ENCODE measurements at places on chromosomes 4 and X.

GRCh38 chrX:24360272-24360671 is at the start of gene SUPT20HL1:
SUPT20HL1 (plus strand) TSS chrX:24360639; CDS start chrX:24362761, 2,122 bp downstream.
- DNase-seq, result no peak

GRCh38 chr4:48195853-48196252 is 61.8 kb upstream of the TXK start:
- DNase-seq, result no peak

DNA sequence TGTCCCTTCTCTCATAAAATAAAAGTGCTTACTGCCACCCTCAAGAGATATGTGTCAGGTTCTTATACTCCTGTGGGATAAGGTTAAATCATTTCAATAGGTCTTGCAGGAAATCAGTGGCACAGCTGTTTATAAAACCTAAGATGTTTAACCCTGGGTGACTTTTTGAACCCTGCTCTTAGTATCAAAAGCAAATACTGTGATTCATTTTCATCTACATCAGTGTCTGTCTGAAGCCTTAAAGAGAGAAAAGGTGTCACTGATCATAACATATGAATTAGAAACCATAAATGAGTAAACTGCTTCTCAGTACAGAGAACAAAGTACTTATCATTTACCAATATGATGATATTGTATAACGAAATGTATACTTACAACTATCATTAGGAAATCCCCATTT is 59.0 kb downstream of the CCSER1 start:
- peak; percentile 28 for DNase-seq

- DNase-seq, result no peak
These were observed 27.2 kb downstream of the PLS3 start for GRCh38 chrX:115588179-115588578.

GRCh38 chr4:82247629-82248028 is 126.2 kb downstream of the HNRNPD start:
- DNase-seq, result peak; percentile 19

- DNase-seq, result no peak
These were observed 208.7 kb upstream of the FTHL17 start for GRCh38 chrX:31280580-31280979.

- no peak for DNase-seq
These were observed 190.6 kb upstream of the NEIL3 start for GRCh38 chr4:177119021-177119471.

DNA sequence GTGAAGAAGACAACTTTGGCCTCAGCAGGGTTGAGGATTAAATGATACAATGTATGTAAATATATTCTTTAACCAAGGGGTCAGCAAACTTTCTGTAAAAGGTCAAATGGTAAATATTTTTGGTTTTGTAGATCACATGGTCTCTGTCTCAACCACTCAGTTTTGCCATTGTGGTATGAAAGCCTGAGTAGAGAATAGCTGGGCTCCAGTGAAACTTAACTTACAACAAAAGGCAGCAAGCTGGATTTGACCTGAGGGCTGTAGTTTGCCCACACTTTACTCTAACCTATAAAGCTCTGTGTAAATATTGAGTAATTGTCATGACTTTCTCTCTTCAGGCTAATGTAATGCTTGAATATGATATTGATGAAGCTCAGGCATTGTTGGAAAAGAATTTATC is 19.6 kb downstream of the VBP1 start:
- no peak for DNase-seq

- peak; percentile 1 for DNase-seq
These were observed 2.0 kb downstream of the ZFX start for GRCh38 chrX:24151513-24151912.

DNA sequence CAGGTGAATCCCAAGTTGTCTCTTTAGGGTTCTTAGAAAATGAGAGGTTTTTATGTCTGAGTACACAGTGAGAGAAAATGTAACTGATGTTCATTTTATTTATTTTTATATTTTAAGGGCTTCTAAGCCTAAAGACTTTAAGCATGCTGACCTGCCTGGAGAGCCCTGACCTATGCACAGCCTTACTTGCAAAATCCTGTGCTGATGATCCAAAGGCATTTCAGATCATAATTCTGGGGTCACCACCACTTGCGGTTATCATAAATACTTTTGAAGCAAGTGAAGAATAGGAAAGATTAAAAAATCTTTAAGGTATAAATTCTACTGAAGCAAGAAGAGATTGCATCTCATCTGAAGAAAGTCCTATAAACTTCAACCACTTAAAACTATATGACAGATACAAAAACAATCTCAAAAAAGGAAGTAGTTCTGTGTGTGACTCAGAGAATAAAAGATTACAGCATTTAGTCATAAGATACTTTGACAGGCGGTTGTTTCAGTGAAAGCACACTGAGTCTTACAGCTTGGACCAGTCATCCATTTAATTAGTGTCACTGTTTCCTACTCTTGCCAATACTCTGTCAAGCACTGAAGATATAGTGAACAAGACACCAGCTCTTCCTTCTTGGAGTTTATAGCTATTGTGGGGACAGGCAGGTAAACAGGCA is 245.2 kb upstream of the DIPK2B start:
- DNase-seq, result no peak

- DNase-seq, result no peak
These were observed 4.3 kb downstream of the KLHL5 start for GRCh38 chr4:39066371-39066770.

DNA sequence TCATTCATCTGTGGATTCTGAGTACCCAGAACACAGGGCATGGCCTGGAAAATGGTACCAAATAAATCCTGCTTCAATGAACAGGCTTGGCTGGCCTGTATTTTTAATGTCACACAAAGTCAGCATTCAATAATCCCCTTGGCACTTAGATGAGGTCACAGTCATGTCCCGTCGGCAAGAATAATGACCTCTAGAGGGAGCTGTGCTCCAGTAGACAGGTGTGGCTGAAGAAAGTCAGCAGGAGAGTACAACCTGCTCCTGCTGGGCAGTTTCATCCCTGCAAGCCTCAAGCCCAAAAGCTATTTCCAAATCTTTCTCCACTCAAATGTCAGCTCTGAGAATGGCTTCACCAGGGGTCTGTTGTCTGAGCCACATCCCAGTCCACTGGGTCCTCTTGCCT is 404.0 kb upstream of the F9 start:
- DNase-seq, result peak; percentile 74

DNA sequence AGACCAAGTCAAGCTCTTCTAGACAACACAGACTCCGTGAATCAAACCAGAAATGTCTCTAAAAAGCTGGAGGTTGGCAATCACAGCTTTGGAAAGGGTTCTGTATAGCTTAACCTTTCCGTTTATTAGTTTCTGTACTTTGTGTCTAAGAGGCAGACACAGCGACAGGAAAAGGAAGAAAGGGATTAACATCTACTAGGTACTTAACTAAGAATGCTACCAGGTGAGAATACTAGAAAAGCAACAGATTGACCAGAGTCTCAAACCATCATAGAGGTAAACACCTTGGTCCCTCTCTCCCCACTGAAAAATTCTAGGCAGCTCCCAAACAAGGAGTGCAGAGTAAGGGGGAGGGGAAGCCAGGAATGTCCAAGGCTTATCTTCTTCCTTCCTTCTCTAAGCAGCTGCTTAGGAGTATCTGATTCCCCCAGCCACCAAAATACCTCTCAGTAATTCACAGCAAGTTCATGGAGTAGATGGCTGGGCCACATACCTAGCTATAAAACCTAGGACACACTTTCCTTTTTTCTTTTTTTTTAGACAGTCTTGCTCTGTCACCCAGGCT is 80.8 kb downstream of the APBB2 start:
- peak; percentile 45 for DNase-seq

DNA sequence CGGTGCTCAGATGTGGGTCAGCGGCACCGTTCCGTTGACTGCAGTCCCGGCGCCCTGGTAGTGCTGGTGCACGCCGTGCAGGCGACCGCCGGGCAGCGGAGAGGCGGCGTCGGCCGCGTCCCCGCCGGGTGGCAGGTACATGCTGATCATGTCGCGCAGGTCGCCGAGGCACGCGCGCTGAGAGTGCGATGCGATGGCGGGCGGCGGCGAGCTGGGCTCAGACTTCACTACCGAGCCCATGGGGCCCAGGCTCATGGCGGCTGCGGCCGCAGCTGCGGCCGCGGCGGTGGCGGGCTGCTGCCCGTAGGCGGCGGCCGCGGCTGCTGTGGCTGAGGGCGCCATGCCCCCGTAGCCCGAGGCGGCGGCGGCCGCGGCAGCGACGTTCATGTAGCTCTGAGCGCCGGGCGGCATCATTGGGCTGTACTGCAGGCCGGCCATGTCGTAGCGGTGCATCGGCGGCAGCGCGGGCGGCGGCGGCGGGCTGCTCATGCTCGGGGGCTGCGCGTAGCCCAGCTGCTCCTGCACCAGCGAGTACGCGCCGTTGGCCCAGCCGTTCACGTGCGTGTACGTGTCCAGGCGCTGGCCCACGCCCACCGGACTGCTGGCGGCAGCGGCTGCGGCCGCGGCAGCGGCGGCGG is 1.0 kb downstream of the SOX3 start:
- peak; percentile 56 for DNase-seq

- no peak for DNase-seq
These were observed 94.8 kb downstream of the GPRIN3 start for GRCh38 chr4:89212666-89213381.

DNA sequence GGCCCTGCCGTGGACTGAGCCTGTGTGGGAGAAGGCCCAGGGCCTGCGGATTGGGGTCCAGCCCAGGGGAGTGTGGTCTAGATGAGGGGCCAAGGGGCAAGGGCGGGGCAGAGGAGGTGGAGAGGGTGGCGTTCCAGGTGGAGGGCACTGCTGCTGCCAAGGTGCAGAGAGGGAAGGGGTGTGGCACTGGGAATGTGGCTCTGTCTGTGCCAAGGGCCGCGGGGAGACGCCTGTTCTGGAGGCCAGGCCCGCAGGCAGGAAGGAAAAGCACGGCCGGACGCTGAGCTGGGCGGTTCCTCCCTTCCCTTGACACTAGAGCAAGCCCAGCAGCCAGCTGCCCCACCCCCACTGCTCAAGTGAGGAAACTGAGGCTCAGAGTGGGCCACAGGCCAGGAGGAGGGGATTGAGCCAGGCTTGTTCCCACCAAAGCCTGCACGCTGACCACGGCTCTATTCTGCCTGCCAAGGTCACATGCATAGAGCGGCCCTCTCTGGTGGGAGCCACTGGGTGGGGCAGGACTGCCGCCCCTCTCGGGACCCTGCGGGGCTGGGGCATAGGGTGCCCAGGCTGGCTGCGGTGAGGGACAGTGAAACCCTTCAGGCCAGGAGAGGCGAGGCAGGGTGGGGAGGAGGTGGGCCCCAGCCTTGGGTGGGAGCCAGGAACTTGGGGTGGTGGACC is 13.0 kb downstream of the SH3BP2 start:
- no peak for DNase-seq

DNA sequence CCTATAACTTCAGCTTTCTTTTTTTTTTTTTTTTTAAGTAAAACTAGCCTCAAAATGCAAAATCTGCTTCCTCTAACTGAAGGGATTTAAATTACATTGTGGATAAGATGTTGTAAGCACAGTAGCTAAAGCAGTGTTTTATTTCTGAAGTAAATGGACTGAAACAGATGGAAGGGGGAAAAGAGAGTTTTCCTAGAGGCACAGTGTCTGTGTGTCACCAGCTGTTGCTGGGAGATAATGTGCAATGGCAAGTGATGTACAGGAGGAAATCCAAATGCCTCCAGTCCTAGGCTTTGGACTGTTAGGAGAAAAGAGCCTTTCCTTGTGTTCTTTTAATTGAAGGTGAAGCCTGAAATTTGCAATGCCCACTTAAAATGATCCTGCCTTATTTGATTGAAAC is 672.1 kb downstream of the GRXCR1 start:
- DNase-seq, result peak; percentile 84

DNA sequence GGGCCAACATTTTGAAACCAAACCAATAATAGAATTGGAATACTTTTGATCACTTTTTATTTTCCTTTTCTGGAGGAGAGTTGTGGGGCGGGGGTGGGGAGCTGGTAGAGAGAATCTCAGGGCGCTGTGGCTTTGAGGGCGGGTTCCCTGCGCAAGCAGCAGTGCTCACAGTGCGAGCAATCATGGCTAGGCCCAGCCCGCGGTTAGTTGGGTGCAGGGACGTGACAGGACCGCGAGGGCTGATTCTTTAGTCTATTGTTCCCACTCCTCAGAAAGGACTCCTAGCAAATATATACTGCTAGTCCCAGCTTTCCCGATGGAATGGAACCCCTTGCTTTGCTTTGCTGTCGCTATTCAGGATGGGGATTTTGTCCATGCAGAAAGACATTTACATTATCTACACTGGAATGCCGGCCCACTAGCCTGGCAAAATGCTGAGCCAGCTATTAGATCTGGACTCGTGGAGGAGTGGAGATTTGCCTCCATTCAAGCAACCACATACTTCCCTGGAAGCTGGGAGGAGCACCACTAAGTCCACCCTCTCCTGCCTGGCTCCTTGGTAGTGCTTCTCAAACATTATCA is 23.9 kb upstream of the APLN start:
- no peak for DNase-seq

GRCh38 chr4:82124932-82125786 is 248.6 kb downstream of the HNRNPD start:
- DNase-seq, result peak; percentile 69

DNA sequence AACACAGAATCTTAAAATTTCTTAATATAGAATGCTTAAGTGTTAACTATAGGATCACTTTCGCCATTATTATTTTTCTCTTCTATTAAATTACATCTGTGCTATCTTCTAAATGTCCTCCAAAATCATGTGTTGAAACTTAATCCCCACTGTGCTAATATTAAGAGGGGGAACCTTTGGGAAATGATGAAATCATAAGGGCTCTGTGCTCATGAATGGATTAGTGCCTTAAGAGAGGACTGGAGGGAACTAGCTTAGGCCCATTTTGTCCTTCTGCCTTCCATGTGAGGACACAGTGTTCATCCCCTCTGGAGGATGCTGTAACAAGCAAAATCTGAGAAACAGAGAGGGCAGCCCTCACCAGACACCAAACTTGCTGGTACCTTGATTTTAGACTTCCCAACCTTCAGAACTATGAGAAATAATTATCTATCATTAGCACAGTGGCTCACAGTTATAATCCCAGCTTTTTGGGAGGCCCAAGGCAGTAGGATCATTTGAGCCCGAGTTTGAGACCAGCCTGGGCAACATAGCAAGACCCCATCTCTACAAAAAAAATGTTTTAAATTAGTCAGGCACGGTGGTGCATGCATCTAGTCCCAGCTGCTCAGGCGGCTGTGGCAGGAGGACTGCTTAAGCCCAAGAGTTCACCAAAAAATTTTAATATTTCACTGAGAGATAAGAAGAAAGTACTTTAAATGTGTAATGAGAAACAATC is 26.3 kb downstream of the KLHL8 start:
- DNase-seq, result peak; percentile 40

- DNase-seq, result peak; percentile 35
These were observed 391 bp upstream of the IDUA start for GRCh38 chr4:986428-986878.

- DNase-seq, result no peak
These were observed 11.6 kb downstream of the MAGEB16 start for GRCh38 chrX:35809781-35810180.

GRCh38 chr4:44553180-44553579 is 98.2 kb downstream of the YIPF7 start:
- no peak for DNase-seq

DNA sequence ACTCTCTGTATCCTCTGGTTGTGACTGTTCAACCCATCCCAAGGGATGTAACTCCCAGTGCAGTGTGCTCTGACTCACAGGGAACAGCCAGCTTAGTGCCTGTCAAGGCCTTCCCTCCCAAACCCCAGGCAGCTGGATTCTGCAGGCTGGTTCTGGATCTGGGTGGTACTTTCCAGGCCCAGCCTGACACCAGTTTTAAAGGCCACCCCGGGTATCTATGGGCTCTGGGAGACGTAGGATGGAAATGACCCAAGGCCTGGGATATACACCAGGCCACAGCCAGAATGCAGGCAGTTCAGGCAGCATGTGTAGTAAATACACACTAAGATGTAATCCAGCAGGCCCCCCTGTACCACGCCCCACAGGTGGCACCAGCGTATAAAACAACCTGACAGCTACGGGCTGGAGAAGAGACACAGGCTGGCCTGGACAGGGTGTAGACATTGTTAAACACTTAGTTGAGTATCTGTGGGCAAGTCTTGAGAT is 64.2 kb downstream of the SPINK2 start:
- DNase-seq, result peak; percentile 5
